ENCODE measurements at places on chromosomes 6 and 20.

GRCh38 chr6:149140137-149140909 lies 177.2 kb upstream of the TAB2 start:
- DNase-seq: no peak

DNA sequence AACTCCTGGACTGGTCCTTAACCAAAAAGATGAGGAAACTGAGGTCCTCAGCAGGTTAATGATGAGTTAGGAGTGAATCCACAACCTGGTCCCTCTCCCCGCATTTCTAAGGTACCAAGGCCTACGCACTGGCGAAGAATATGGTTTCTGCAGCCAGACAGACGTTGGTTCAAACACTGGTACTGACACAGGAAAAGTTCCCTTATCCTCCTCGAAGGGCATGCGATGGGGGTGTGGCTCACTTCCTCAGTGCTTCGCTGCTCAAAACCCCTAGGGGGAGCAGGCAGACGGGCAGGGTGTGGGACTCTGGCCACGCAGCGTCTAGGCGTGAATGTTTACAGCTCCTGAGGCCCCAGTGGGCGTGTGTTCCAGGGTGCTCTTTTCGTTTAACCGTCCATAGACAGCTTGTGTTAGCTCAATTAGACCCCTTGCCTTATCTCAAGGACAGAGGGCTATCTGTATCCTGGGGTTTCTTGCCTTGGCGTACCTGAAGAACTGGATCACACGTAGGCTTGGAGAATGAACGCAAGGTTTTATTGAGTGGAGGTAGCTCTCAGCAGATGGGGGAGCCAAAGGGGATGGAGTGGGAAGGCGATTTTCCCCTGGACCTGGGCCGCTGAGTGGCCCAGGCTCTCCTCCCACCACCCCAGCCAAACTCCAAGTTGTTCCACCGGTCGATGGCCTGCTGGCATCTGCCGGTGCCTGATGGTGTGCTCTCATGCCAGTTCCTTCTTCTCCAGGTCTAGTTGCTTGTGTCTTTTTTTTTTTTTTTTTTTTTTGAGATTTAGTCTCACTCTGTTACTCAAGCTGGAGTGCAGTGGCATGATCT lies 31.8 kb upstream of the PTPN1 start:
- DNase-seq: peak; percentile 70

DNA sequence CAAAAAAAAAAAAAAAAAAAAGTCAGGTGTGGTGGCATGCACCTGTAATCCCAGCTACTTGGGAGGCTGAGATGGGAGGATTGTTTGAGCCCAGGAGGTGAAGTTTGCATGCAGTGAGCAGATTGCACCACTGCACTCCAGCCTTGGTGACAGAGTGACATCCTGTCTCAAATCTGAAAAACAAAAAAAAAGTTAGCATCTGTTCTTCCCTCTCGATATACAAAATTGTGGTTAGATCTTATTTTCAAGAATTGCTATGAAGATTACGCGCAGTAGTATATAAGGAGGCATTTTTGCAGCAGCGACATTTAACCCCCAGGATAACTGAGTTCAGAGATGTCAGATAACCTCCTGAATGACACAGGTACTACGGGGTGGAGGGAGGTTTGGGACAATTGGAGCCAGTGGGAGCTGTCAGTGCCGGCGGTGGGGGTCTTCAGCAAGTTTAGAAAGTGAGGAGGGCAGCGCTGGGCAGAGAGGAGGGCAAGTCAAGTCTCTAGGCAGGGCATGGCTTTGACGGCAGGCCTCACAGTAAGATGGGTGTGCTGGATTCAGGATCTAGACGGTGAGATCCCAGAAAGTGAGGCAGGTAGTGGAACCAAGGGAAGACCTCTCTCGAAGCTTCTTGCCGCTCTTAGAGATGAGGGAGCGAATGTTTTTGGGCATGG lies 26.2 kb upstream of the MRPS18A start:
- no peak for DNase-seq

GRCh38 chr6:53692172-53692571 lies 26.6 kb upstream of the KLHL31 start:
- no peak for DNase-seq

DNA sequence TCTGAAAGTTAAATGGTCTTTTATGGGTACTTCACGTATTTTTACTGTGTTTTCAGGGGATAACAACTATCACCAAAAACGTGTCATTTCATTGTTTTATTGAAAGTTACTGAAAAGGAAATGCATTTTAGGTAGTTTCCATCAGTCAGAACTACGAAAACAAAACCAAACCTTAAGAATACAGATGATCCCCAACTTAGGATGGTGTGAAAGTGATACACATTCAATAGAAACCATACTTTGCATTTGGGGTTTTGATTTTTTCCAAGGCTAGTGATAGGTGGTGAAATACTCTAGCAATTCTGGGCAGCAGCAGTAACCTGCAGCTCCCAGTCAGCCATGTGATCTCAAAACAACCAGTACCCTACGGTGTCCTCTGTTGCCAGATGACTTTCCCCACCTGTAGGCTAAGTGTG lies 25.9 kb upstream of the EFHC1 start:
- DNase-seq: no peak

GRCh38 chr20:967796-968742 lies 34.0 kb downstream of the RSPO4 start:
- no peak for DNase-seq

- no peak for DNase-seq
Observed at GRCh38 chr20:2125474-2126112, 24.0 kb downstream of the STK35 start.

GRCh38 chr6:7242835-7243178 lies 70.2 kb downstream of the SSR1 start:
- DNase-seq: no peak

DNA sequence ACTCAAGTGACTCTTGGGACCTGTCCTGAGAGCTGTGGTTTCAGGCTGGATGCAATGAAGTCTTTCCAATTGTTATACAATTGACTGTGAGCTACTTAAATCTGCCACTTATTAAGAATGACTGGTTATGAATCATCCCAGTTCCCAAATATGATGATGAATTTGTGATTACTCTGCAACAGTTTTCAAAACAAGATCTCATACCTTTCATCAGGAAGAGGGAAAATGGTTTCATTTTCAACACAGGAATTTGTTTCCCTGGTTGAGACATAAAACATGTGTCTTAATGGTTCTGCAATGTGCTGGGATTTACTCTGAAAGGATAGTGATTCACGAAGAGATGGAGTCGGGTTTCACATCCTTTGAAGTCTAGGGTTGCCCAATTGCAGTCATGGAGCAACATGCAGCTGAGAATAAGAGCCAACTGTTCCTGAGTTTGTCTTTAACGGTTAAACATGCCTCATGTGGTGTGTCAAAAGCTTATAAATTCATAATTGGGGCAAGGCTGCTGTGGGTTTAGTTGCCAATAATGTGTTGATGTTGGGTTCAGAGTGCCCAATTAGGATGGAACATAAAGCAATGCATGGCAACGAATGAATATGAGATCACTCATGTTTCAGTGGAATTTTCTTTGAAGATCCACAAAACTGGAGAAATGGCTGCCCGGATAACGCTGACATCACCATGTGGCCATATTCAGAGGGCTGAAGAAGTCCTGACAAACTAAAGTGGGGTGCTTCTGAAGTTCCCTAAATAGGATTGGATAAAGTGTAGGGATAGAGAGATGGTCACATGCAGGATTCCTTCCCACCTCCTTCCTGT lies 41.0 kb downstream of the CYP24A1 start:
- no peak for DNase-seq

- DNase-seq: no peak
Observed at GRCh38 chr6:45591306-45591705, 213.6 kb upstream of the SUPT3H start.

DNA sequence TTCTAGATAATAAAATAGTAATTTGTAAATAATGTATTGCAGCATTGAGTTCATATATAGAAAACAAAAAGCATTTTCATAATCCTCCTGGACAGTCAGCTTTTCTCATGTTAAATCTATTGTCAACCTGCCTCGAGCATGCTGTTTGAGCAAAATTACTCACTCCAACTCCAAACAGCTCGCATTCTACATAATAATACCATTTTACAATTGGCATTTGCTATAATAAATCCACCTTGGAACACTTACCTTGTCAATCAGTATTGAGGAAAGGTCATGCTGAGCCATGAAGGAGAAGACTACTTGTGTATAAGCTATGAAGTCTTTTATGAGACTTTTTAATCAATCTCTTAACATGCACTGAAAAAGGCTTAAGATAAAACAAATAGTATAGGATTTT lies 682.6 kb downstream of the CBLN4 start:
- no peak for DNase-seq

DNA sequence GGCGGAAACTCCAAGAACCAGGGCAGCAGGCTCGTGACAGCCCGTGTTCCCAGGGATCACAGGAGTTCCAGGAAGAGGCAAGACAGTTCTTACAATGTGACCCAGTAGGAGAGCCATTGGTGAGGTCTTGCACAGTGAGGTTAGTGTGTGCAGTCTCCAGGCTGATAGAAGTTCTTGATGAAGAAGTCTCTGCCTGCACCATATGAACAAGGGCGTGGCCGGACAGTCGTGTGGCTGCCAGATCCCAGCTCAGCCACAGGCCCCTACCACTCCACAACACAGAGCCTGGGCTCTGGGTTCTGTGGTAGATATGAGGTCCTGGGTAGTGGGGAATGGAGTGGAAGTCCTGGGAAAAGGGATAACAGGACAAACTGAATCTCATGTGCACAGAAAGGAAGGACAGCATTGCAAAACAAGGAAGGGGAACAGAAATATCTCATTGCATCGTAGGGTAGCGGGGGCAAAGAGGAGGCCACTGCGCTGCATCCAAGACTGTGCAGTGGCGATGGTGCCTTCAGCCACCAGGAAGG lies 65.2 kb downstream of the STX11 start:
- DNase-seq: peak; percentile 31

GRCh38 chr6:43286980-43287716 lies 10.9 kb upstream of the SLC22A7 start:
- DNase-seq: no peak

GRCh38 chr6:143822584-143823024 lies 20.5 kb upstream of the LTV1 start:
- no peak for DNase-seq

- peak; percentile 84 for DNase-seq
Observed at GRCh38 chr20:47682028-47682783, 103.1 kb downstream of the SULF2 start.

DNA sequence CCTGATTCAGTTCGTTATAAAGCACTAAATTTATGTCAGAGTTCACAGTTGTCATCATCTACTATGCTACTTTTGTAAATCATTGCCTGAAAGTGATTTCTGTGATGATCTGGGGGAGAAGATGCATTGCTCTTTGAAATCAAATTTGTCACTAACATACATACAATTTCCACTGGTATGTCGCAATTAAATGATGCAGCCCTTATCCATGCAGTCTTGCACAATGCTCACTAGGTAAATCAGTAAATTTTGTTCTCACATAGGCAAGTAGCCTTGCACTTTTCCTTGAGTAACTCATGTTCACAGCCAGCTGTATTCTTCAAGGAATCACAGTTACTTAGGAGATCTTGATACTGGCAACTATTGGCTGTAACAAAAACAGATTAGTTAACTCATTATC lies 20.8 kb downstream of the CRISP2 start:
- DNase-seq: no peak

DNA sequence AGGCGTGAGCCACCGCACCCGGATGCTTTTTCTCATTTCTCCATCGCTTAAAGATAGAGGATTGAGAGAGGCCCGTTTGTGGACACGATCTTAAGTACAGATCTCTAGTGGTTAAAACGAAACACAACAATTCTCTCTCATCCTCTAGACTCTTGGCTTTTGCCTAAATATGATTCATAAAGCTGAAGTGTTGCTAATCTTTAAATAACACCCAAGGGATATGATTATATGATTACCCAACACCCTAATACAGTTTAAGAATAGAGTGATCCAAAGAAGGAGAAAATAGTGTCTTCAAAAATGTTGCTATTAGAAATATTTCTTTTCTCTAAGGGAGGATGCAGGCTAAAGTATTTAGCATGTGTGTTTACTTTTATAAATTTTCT lies 50.4 kb downstream of the MTHFD1L start:
- DNase-seq: no peak

DNA sequence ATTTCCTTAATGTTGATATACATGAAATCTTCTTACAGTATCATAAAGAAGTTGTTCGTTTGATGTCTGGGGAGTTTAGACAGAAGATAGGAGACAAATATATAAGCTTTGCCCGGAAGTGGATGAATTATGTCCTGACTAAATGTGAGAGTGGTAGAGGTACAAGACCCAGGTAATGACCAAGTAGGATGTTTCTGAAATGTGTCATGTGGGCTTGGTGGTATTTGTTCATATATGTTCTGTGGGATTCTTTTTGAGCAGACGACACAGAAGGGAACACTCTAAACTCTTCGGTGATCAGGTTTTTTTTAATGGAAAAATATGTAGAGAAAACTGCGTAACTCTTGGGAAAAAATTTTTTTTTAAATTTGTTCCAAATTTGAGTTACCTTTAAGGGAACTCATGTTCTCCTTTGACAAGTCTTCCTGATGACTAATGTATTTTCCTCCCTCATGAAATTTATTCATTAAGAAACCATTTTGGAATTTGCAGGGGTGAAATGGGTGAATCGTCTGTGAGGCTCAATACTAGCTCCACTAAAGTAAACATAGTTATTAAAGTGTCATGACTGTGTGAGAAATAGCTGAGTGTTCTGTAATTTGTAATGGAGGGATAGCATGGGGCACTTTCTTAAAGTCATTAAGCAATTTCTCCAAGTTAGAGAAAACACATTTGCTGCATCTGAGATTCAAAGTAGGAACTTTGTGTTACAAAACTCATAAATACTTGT lies 100.6 kb downstream of the MAP3K4 start:
- no peak for DNase-seq

GRCh38 chr20:24986436-24987015 lies 6.0 kb downstream of the APMAP start:
- DNase-seq: peak; percentile 2

DNA sequence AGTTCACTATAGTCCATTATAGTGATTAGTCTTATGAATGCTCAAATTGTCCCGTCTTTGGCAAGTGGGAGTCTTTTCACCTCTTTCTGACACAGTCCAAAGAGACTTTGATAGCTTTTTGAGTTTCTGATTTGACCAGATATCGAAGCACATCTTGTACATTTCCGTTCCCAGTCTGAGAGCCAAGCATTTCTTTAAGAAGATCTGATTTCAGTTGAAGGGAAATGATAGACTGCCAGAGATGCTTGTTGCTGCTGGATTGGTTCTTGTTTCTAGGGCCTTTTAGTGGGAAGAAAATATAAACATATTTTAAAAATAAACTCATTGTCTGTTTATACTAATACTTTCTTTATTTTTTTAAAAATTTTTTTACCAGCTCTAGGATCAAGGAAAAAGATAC lies 54.1 kb upstream of the IER3 start:
- no peak for DNase-seq
